ENCODE measurements at places on chromosomes 7 and 10.
A peak's percentile ranks its signal among the peaks of the same experiment; 100 is the strongest.

GRCh38 chr7:3153118-3153517, 109.5 kb upstream of the CARD11 start:
- DNase-seq = no peak

GRCh38 chr10:114706458-114707055, 48.5 kb upstream of the ABLIM1 start:
- no peak for DNase-seq

DNA sequence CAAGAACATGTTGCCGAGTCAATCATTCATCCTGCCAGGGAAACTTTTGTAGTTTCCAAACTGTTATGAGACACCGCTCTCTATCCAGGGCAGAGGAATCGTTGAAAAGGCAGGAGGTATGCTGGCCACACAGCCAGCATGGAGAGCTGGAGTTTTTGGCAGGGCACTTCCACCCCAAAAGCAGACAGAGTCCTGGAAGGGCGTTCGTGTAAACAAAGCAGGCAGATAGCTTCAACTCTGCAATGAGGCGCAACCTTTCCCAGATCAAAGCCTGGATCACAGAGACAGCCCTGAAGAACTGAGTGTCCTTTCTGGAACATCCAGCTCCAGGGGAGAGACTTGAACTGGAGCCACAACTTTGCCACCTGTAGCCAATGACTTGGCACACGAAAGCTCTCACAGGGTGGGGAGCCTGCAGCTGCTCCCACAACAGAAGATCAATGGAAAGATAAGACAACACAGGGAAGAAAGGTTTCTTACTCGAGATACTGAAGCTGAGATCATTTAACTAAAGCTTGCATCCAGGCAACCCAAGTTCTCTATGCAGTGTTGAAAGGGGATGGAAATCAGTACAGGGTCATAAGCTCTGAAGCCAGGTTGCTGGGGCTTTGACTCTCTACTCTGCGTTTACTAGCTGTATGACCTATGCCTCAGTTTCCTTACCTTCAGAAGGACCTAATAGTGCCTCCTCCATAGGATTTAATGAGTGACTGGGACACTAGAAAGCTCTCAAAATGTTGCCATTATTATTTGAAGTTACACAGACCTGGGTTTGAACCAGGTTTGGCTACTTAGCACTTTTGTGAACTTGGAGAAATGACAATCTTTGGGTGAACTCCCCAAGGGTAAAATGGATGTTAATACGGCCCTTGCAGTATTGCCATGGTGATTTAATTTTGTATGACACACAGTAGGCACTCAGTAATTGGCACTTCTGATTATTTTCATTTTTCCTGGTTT, 434.8 kb upstream of the NPVF start:
- no peak for DNase-seq

DNA sequence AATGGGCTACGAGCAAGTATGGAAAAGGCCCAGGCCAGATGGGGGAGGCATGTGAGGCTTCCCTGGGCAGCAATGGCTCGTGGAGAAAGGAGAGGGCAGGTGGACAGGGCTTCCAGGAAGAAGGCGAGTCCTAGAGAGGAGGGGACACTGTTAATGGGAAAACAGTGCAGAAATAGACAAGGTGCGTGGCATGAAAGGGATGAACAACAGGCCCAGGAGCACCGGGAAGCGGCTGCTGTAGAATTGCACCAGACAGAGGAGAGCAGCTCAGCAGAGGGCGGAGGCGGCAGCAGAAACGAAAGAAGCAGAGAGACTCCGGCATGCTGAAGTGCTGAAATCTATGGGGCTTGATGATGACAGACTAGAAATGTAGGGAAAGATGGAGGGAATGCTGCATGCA, 102.1 kb downstream of the PIP4K2A start:
- DNase-seq = no peak

- peak; percentile 18 for DNase-seq
These were observed 345.5 kb downstream of the REEP3 start for GRCh38 chr10:63866747-63867140.

GRCh38 chr7:2260820-2261219, 18.8 kb downstream of the NUDT1 start:
- DNase-seq = peak; percentile 80

DNA sequence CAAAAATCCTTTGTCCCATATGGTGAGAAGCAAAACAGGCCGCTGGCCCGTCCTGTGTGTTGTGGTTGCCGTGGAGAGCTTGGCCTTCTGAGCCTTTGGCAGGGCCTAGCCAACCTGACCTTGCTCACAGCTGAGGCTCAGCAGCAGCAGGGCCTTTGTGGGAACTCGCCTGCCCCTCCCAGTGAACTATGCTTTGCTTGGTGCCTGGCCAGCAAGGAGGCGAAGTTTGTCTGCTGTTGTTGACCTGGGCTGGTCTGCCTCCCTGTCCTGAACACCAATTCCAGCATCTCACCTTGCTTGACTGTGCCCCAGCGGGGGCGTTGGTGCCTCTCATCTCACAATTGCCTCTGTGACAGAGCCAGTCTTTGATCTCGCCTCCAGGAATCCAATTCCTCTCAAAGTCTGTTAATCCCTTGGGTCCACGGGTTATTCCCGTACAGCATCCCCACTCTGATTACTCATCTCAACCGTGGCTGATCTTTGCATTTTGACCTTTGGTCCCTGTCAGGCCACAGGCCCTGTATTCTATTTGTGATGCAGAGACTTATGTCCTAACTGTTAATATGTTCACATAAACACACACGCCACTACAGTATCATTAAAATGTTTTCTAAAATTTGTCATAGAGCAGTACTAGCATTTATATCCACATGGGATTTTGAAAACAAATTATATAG, 22.6 kb downstream of the EPDR1 start:
- no peak for DNase-seq

DNA sequence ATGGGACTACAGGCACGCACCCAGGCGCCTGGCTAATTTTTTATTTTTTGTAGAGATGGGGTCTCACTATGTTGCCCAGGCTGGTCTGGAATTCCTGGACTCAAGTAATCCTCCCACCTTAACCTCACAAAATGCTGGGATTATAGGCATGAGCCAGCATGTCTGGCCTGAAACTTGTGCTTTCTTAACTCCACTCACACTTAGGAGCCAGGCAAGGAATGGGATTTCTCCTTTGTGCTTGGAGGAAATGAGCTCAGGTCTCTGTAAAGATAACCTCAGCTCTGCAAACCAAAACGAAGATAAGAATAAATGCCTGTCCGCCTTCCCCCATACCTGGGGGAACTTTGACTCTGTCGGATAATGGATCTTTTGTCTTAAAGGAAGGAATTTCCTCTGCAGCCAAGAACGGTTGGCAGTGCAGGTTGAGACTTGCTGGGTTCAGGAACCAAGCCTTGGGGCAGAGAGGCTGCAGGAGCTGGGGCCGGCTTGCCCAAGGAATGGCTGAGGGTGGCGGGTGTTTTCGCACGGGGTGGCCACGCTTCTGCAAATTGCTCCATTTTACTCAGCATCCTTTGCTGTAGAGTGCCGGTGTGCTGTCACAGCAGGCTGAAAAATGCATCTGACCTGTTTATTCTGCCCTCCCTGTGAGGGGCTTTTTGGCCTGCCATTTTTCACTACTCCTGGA, 174.2 kb downstream of the KIAA1217 start:
- DNase-seq = no peak

DNA sequence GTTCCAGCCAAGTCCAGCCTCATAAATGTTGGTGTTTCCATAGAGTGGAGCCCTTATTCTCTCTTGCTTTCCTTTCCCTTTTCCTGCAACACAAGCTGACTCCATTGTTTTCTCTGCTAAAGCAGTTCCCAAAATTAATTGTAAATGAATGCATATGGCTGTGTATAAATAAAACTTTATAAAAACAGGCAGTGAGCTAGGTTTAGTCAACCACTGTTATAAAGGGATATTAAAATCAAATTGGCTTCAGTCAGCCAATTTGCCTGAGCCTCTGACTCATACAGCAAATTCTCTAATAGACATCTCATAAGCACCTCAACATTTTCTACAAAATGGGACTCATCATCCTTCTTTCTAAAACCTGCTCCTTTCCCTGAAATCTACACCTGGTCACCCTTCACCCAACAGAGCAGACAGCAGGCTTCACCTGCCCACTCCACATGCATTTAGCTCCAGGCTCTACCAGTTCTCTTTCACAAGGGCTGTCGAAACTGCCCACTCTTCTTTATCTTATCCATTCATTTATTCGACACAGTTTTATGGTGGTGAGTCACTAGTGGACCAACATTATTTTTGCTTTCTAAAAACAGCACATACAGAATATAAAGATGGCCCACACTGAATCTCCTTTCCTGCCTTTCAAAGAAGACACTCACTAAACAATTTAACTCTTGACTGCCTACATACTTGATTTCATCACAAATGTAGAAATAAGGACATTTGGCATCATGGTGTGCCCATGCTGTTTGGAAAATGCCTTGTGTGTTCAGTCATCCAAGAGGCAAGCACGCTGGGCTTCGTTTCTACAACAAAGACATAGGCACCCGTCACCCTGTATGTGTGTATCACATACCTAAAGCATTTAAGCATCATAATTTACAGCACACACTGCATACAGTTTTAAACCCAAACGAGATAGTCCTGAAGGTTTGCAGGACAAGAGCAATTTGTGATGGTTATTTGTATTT, 74.6 kb upstream of the C7orf33 start:
- DNase-seq = no peak

DNA sequence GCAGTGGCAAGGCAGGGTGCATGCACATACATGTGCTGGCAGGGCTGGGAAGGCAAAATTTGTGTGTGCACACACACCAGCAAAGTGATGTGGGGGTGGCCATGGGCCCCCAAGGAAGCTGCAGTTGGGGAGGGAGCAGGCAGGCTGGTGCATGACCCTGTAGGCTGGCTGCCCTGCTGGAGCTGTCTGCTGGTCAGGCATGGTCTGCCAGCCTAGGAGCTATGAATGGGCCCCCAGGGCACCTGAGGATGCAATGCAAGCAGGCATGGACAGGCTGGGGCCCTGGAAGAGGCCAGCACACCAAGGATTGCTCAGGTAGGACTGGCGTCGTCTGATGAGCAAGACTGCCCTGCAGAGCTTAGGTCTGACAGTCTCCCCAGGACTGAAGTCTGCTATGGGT, 18.2 kb upstream of the PPP1R3A start:
- DNase-seq = no peak

DNA sequence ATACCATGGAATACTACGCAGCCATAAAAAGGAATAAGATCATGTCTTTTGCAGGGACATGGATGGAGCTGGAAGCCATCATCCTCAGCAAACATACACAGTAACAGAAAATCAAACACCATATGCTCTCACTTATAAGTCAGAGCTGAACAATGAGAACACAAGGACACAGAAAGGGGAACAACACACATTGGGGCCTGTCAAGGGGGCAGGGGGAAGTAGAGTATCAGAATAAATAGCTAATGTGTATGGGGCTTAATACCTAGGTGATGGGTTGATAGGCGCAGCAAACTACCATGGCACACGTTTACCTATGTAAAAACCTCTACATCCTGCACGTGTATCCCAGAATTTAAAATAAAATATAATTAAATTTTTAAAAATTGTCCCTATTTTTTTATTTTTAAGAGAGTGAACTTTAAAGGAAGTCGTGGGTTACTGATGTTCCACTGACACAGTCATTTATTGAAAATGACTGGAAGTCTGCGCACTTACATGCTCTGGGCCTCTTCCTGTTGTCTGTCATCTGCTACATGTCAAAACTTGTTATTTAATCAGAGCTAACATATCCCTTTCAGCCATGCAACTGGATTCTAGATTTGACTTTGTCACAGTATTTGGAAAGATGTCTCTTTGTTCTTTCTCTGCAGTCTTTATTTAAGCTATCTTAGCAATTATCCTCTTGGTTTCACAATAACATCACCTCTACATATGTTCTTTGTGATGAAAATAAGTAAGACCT, 73.7 kb upstream of the ABCB5 start:
- DNase-seq = no peak

DNA sequence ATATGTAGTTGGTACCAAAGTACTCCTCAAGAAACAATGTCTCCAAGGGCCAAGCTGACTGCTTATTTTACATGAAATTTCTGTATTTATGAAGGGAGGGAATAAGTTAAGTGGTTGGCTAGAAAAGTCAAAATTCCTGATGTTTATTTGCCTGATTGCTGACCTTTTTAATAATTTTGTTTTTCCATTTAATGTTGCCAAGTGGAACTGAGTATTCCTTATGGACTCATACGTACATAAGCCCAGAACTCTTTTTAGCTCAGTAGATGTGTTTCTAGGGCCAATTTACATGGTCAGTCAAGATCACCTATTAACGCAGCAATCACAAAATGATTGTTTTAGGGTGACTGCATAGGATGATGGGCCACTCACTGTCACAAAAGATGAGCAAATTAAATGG, 78.3 kb upstream of the FZD8 start:
- DNase-seq = no peak

GRCh38 chr10:79230328-79230830, 116.9 kb upstream of the PPIF start:
- no peak for DNase-seq

DNA sequence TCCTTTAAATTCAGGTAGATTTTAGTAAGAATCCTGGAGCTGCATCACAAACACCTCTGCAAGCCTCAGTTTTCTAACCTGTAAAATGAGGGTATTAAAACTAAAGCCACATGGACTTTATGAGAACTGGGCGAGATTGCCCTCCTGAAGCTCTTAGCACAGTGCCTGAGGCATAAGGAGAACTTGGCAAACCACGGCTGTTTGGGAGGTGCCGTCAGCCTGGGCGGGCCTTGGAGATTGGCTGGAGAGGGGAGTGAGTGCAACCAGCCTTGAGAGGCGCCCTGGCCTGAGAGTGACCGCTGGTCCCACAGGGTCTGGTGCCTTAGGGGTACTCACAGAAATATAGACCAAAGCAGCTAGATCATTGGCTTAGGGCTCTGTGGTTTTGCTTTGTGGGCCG, 5.4 kb upstream of the TNS3 start:
- DNase-seq = no peak

- no peak for DNase-seq
These were observed 62.5 kb upstream of the KCNMA1 start for GRCh38 chr10:77700086-77700485.

DNA sequence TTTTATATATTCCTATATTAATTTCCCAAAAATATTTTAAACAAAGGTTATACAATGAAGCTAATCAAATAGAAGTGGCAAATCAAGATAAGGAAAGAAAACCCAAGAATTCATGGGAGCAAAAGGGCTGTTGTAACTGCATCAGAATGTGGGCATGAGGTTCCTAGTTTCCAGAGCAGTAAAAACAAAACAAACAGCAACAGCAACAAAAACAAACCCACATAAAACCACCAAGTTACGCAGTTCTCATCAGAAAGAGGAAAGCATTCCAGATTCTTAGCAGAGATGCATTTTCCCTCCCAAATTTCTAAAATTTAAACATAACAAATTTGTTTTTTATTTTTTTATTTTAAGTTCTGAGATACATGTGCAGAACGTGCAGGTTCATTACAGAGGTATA, 34.8 kb upstream of the MSMB start:
- DNase-seq = no peak

DNA sequence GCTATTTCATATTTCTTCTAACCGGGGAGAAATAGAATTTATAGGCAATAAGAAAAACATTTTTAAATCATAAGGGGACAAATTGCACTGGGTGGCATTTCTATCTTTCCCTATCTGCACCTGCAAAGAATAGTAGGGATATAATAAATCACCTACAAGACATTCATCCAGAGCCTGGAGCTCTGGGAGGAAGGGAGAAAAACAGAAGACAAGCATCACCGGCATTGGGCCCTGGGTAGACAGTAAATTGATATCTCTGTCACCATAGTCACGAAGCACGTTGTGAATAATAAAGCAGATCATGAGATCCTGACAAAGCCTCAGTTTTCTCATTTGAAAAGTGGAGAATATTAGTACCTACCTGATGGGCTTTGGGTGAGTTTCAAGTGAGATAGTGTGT, 685.6 kb downstream of the XPNPEP1 start:
- DNase-seq = no peak
